ENCODE measurements at places on chromosomes 2 and 18.

DNA sequence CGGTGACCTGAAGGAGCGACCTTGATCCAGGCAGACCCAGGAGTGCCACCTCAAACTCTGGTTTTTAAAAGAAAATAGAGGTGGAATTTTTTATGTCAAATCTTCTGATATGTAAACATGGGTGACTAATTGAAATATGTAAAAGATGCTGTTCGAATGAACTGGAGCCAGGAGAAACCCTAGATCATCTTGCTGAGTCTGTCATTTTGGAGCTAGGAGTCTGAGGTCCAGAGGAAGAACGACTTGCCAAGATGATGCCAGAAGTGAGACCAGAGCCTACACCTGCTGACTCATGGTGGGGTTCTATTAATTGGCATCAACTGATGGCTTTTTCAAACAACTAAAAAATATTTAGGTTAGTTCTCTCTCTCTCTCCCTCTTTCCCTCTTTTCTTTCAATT, 74.1 kb downstream of the ACAA2 start:
- no peak for DNase-seq

GRCh38 chr2:112583497-112584133, 794 bp upstream of the CHCHD5 start:
- no peak for DNase-seq

GRCh38 chr18:9285604-9286003, 49.0 kb upstream of the TWSG1 start:
- DNase-seq, result no peak

GRCh38 chr2:137964859-137965459, 686 bp downstream of the HNMT start:
- DNase-seq, result no peak

DNA sequence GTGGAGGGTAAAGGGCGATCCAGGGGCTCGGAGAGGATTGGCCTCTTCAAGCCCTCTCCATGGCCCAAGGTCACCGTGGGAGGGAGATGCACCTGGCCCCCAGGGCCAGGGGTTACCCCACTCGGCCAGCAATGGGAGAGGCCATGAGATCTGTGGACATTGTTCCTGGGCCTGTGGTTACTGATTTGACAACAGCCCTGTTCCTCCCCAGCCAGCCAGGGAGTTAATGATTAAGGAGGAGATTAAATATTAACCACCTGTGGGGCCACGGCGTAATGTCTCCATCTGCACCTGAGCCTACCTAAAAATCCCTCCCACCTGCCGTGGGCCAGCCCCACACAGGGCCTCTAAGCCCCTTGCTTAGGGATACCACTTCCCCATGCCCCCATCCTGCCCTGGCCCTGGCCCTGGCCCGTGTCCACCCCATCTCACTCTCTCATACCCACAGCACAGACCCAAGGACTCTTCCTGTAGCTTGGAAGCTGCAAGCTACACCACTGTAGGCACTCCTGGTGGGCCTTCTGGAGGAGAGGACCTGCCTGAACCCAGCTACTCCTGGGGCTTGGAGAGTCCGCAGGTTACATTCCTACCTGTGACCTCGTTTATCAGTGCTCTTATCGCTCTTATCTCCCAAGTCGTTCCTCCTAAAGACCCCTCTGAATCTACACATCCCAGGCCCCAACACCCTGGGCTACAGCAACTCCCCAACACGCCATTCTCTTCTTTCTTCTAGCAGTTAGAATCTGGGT, 32.1 kb downstream of the ZFP36L2 start:
- no peak for DNase-seq

DNA sequence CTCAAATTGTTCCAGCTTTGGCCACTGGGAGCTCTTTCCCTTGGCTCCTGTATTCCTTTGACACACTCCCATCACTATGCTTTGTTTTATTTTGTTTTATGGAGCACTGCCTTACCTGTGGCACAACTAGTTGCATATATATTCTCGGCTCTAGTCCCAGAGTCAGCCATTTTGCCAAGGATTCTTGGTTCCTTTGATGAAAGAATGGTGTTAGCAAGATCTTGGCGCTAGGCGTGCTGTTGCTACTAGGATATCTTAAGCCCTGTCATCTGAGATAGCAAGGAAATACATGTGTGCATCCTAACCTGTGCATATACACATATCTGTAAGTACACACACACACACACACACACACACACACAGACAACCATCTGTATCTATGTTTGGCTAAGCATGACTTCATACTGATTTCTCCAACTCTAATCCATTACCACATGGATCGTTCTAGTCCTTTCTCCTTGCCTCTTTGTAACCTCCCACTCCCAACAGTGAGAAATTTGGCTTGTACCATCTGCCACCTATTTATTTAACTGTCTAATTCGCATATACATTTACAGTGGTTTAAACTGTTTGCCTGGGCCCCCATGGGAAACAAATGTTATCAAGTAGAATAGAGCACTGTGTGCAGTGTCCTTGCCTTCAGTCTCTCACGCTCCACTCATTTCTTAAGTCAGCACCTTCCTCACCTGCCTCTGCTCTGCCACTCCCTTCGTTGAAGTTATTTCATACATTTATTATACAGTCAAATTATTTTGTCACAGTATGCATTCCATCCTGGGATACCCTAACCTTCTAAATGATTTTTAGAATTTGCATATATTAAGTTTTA, 137.5 kb upstream of the MAP3K20 start:
- no peak for DNase-seq

DNA sequence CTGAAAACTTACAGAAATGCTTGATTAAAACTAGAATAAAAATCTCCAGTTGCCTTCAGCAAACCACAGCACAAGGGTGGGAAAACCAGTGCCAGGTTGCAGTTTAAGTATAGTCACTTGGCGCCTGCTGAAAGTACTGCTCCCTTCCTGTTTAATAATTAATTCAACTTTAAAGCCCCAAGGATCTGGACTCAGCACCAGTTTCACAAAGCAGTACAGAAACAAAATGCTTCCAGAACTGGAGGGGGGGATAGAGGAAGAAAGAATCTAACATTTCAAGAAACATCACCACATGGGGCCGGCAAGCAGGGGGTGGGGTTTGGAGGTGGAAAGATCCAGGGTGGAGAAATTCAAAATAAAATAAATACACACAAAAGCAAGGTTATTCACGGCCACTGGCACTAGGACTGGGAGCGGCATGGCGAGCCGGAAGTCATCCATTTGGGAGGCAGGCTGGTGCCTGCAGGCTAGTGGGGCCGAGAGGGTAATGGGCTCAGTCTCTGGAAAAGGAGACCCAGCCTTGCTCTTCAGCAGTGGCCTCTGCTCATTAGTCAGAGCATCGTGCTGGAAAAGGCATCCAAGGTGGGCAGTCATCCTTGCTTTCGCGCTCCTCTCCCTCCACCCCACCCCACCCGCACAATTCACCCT, 85.8 kb downstream of the POU3F3 start:
- DNase-seq, result no peak

DNA sequence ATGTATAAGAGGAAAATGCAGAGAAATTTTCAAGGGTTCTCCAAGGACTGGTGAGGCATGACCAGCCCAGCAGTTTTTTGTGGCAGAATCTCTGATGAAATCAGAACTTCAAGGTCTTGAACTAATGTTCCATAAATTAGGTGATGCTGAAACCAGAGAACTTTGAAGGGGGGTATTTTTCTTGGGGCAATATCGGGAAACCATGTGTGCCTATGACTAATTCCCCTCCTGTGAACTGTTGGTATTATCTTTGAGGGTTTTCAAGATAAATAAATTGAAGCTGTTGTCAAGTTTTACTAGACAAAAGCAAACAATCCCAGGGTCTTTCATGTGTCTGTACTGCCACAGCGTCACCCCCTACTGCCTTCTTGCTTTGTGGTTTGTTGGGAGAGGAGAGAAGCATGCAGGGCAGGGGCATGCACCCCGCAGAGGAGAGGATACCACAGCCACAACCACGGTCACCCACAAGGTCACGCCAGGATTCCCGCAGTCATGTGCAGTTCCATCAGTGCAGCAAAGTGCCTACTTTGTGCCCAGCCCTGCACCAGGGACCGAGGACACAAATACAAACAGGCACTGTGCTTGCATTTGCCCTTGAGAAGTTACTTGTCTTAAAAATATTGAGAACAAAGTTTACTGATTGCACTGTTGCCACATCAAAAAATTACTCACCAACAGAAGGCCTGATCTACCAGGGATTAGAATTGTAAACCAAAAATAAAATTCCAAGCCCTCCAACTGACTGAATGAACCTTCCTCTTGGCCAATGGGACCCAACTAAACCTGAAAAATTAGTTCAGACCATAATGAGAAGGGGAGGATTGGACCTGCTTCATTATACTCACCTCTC, 413.3 kb upstream of the TRIB2 start:
- no peak for DNase-seq

DNA sequence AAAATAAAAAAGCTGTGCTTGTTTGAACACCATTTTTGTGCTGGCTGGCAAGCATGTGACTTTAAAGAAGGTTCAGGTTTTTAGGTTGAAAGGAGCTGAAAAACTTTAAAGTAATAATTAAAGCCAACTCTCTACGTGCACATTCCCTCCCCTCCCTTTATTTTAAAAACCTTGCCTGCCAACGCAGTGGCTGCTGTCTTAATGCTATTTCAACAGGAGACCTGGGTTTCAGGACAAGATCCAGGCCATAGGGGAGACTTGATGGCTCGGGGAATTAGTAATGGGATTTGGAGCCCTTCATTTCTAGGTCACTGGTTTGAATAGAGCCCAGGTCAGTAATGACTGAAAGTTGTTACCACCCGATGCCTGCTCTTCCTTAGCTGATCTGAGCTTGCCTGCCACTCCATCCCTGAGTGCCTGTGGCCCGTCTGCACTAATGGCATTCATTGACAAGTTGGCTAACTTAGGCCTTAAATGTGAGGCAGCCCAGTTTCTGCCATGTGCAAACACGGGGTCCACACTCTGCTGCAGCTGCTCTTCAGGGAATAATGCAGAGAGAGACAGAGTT, 1233.2 kb upstream of the ZEB2 start:
- no peak for DNase-seq

DNA sequence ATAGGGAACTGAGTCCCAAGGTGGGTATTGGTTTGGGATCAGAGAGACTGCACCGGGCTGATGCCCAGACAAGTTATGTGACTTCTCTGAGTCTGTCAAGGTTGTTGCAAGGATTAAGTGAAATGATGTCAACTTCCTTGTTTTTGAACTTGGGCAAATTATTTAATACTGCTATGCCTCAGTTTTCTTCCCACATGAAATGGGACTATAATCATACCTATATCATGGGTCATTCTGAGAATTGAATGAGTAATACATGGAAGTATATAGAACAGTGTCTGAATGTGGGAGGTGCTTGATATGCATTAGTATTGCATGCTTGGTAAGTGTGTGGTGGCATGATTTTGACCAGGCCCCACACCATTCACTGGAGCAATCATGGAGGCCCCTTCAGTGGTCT, 99.0 kb downstream of the PRKCE start:
- DNase-seq, result no peak

- DNase-seq, result no peak
These were observed 513.9 kb upstream of the NXPH2 start for GRCh38 chr2:139293992-139294548.

DNA sequence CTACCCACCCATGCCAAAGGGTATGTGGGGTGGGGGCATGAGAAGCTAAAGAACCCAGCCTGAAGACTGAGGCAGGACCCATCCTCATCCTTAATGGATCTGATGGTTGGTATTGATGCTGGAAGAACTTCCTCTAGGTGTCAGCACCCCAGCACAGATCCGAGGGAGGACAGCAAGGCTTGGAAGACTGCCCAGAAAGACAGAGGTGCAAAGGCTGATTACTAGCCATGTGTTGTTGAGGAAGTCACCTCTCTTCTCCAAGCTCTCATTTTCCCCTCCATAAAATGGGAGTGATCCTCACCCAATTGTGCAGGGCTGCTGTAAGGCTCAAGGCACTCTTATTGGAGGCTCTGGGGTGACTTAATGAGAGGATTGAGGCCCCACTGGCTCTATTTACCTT, 256.5 kb downstream of the CELF4 start:
- no peak for DNase-seq

GRCh38 chr2:69311024-69311416, 76.0 kb downstream of the GFPT1 start:
- no peak for DNase-seq

DNA sequence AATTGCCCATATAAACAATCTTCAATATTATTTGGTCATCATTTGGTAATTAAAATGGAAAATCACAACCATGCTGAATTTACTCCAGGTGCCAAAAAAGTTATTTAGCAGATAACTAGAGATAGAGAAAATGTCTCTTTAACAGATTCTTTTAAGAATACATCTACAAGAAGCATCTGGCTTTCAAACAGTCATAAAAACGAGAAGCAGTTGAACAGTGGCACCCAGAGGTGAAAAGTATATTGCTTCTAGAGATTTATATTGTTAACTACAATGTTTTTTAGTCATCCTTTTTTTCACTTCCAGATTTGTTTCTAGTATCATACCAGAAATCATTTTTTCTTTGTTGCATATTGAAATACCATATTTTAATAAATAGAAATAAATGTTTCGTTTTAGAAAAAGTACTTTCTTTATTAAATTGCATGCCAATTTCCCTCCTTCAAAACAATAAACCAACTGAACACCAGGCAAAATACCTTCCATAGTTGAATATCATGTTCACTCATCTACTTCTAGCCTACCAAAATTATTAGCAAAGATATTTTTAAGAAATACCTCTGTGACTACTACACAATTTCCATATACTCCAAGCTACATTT, 65.4 kb upstream of the HNRNPA3 start:
- no peak for DNase-seq

- no peak for DNase-seq
These were observed 134.8 kb downstream of the DTNA start for GRCh38 chr18:34844732-34845459.

DNA sequence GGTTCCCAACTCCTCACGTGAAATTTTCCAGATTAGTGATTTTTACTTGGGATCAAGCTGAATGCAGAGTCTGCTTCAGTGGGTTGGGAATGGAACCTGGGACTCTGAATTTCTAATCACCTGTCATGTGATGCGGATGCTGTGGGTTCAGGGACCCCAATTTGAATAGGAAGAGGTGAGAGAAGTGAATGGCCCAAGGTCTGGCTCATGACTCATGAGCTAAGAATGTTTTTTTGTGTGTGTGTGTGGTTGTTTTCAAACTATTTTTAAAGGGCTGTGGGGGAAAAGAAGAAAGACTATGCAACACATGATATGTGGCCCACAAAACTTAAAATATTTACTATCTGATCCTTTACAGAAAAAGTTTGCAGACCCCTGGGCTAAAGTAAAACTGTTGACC, 108.5 kb upstream of the CYRIA start:
- DNase-seq, result no peak

DNA sequence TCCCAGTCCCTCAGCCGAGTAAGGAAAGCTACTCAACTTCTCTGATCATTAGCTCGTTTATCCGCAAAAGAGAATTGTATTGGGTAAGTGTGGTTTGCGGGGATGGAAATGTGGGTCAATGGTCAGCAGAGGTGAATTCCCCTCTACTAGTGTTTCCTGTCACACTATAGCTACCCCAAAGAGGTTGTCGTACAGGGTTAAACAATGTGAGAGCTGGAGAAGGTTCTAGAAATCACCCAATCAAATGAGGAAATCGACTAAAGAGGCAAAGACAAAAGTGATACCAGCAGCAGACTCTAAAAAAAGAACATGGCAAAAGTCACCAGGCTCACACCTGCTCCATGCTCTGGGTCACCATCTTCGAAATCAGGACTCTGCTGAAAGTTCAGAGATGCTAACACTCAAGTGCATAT, 144.7 kb upstream of the ITGA4 start:
- DNase-seq, result no peak

GRCh38 chr2:102114851-102115497, 27.6 kb upstream of the IL1R1 start:
- no peak for DNase-seq
